A549 treated with AZD2906 at 1 μM for 4 hours (cell line): ENCODE measurements at places on chromosomes 16 and 17. TPM values are rescaled to one million over a fixed set of nuclear protein-coding genes. Genes with fewer than 3 reads are reported as not detected.

Gene RNF157
- 8.3 to 10.3 TPM (median 9.7 TPM) in 5 replicates for total RNA-seq

Gene CHST6
- 0.09 to 0.30 TPM (median 0.20 TPM) in 5 replicates for total RNA-seq

Gene KCNG4
- not detected in 5 replicates for total RNA-seq

Gene ALOX12B
- 1.1 to 1.5 TPM (median 1.4 TPM) in 5 replicates for total RNA-seq

Gene CDH1
- total RNA-seq = 3.8 to 4.6 TPM (median 4.2 TPM) in 5 replicates

Gene TBC1D3H
- total RNA-seq = not detected in 5 replicates

Gene KRT14
- total RNA-seq = 0.07 to 0.11 TPM (median 0.08 TPM) in 4 of 5 replicates, not detected in the other

Gene ZDHHC1
- total RNA-seq = 4.2 to 7.1 TPM (median 6.6 TPM) in 5 replicates
